ENCODE measurements at places on chromosomes 5 and 9. TPM values are rescaled to one million over a fixed set of nuclear protein-coding genes. Genes with fewer than 3 reads are reported as not detected.
A peak's percentile ranks its signal among the peaks of the same experiment; 100 is the strongest.

- DNase-seq, result no peak
Observed at GRCh38 chr5:132747616-132748440, 602 bp downstream of the CCNI2 start.

- DNase-seq, result no peak
Observed at GRCh38 chr5:89900346-89900745, 509.2 kb downstream of the CETN3 start.

DNA sequence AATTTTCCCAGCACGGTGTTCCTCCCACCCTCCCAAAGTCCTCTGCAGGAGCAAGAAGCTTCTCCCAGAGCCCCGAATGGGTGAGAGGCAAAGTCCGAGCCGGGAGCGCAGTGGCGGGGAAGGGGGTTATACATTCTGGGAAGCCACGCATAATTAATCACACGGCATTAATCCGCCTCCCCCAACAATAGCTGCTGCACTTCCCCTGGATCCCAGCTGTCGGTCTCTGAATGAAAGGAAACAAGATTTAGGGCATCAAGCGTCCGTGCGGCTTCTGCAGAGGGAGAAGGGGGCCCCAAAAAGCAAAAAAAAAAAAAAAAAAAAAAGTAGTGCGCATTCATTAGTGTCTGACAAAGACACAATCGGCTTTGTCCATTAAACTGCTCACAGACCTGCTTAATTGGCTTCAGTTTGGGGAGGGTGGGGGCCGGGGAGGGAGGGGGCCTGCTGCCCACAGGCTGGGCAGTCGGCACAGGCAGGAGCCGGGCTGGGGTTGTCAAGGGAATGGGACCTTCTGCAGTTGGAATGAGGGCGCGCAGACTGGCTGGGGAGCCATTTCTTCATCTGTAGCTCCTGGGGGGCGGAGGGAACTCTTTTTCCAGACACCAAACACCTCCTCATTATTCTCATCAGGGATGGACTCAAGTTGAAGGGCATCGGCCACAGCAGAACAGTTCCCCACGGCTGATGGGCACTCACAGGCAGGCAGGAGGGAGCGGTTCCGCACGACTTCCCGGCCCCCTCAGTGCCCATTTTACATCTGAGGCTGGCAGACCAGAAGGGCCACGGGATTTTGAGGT lies 3.4 kb downstream of the NOTCH1 start:
- DNase-seq, result no peak

DNA sequence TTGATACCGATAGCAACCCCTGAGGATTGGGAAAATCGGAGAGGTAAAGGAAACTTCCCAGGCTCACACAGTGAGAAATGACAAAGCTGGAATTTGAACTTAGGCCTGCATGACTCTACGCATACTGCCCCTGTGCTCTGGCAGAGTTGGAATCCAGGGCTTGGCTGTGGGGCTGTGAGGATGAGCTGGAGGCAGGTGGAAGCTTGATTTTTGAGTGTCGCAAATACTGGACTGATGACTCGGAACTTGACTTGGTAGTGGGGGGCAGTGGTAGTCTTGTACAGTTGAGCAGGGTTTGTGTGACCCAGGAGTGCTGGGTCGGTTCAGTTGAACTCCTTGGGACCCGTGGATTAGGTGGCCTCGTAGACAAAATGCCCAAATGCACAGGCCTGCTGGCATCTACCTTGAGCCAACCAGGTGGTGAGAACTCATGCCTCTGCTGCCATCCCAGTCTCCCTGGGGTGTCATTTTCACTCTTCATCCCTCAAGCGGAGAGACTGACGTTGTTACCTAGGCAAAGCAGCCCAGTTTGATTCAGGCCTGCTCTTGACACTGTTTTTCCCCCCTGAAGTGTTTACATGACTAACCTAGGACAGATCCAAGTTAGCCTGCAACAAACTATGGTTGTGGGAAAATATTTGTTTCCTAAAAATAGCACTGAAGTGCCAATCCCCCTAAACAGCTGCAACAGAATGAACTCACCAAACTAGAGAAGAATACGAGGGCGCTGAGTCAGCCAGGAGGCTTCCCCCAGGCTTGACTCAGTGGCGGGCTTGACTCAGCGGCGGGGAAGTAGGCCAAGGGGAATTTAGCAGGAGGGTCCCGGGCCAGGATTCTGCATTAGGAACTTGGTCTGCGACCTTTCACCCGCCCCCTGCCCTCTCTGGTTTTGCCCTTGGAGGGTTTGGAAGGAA lies 45.7 kb upstream of the ORM1 start:
- DNase-seq, result peak; percentile 98

GRCh38 chr5:88743231-88743834 lies 139.7 kb downstream of the MEF2C start:
- peak; percentile 20 for DNase-seq

GRCh38 chr9:79224672-79225433 lies 346.9 kb upstream of the TLE4 start:
- peak; percentile 96 for DNase-seq

- DNase-seq, result peak; percentile 52
Observed at GRCh38 chr9:95516734-95517558, at the start of gene PTCH1. Gene PTCH1, minus strand, starts transcription at chr9:95516971.

DNA sequence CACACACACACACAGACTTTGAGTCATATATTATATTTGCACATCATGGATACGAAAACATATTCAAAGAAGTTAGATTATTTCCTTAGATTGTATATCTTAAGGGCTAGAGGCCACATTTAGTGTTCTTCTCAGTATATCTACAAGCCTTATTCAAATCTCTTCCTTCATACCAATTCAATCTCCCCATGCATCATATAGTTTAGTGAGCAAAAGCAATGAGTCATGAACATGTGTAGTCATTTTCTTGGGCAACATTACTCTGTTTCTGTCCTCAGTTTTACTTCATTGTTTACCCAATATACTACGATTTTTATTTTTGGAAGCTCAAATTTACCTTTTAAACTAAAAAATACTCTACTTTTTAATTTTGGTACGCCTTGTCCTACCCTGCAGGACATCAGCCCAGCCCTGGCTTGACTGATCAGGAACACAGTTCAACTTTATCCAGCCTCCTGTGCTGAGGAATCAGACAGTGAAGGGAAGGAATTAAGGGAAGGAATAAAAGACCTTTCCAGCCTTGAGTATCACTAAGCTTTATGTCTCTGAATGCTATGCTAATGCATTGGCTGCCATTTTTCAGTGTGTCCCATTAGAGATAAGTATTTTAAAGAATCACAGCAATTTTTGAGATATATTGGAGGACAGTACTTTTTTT lies 101.7 kb upstream of the FST start:
- DNase-seq, result peak; percentile 90

DNA sequence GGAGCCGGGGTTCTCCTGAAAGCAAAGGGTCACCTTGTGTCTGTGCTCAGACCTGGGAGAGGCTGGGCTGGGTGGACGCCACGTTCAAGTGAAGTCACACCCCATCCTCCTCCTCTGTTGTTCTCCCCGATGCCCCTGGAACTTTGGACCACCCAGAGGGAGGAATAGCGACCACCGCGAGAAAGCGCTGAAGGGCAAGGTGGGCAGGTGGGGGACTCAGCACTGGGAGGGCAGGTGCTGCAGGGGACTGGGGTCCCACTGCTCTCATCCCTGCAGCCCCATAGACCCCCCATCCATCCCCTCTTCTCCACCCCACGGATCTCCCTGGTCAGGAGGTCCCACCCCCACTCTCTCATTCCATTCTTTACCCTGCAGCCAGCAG lies 48.8 kb upstream of the COL5A1 start:
- DNase-seq, result no peak

GRCh38 chr5:151236888-151237287 lies 13.0 kb upstream of the CCDC69 start:
- DNase-seq, result no peak

- DNase-seq, result no peak
Observed at GRCh38 chr9:136691316-136692184, 4.3 kb upstream of the AGPAT2 start.

GRCh38 chr9:76269789-76270188 lies 124.4 kb downstream of the RFK start:
- DNase-seq, result peak; percentile 60

DNA sequence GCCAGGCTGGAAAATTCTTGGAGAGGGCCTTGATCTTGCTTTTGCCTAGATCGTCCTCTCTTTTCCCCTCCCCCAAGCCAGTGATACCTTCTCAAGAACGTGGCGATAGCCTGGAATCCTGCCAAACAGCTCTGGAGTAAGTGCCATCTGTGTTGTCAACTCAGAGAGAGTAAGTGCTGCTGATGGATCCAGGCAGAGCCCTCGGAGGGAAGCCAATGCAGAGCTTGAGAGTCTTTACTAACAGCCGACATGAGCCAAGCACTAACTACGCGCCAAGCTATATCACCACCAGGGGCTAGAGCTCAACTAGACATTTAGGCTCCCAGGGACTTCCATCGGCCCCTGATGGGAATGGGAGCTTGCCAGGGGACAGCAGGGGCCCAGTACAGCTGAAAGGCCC lies 17.6 kb downstream of the RAPGEF1 start:
- no peak for DNase-seq

DNA sequence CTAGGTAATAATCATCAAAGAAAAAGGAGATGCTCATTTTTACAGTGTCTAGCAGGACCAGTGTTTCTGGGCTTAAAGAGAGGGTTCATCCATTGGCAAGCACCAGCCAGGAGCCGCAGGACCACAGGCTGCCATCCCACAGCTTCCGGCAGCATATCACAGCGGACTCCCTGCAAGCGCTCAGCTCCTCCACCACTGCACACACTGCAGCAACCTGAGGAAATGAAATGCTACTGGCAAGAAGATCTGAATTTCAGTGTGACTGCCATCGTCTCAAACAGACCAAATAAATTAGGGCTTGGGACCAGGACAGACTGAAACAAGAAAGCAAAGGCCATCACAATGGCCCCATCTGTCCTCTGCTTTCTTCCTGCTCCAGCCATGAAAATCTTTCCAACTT lies 114.2 kb downstream of the TTC39B start:
- no peak for DNase-seq

DNA sequence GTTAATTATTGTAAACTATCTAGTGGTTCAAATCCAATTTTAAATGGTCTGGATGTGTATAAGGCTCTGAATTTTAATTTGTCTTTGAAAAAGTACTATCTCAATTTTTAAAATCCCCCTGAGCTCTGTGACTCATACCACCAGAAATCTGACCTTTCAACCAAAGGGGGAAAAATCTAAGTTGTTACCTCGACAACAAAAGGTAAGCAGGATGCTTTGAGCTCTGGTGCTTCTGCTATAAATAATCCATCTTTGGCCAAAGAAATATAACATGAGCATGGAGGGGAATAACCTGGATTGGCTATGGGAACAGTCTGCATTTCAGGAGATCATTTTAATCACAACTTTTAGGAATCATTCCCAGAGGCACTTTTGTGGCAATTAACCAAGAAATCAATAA lies 76.3 kb upstream of the PCSK1 start:
- DNase-seq, result peak; percentile 31

GRCh38 chr9:128548876-128549275 lies 3.5 kb upstream of the SPTAN1 start:
- DNase-seq, result no peak

DNA sequence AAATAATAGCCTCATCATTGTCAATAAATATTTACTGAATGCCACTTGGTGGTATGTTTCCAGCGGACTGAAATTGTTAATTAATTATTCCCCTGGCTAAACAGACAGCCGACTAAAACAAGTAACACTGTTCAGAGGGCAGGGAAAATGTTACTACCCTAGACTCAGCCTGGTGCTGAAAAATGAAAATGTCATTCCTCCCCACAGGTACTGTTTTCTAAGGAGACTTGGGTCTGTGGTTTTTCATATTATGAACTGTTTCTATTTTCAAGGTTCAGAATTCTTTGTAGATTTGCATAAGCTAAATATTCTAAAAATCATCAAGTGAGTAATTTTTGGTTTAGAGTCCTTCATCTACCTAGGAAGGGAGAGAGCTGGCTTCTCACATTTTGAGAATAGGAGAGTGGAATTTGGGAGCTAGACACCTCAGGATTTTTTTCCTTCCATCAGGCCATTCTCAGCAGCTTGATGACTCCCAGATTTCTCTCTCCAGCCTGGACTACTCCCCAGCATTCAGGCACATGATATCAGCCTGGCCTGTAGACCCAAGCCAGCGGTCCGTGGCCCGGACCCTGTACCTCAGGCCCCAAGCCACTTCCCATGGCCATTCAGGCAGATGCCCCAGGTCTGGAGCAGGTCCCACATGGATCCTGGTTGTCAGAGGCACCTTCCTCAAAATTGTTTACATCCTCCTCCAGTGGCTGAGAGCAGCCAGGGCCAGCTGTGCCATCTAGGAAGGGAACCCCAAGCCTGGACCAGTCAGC lies 24.4 kb downstream of the BHMT start:
- DNase-seq, result no peak

DNA sequence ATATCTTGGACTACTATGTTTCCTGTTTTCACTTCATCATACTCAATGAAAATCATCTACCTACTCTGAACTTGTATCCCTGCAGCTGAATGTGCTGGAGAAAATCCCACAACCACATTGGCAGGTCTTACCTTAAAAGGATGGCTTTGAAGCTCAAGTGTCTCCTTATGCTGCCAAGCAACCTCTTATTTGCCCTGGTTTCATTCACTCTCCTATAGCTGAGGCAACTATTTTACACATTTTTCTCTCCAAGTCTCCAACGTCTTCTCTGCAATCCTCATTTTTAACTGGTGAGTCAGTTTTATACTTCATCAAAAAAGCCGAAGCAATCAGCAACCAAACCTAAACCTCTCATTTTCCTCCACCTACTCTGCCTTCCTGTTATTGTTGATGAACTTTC lies 49.7 kb downstream of the POU4F3 start:
- DNase-seq, result peak; percentile 29

GRCh38 chr5:179259731-179260323 lies 85.4 kb downstream of the ADAMTS2 start:
- DNase-seq, result no peak

DNA sequence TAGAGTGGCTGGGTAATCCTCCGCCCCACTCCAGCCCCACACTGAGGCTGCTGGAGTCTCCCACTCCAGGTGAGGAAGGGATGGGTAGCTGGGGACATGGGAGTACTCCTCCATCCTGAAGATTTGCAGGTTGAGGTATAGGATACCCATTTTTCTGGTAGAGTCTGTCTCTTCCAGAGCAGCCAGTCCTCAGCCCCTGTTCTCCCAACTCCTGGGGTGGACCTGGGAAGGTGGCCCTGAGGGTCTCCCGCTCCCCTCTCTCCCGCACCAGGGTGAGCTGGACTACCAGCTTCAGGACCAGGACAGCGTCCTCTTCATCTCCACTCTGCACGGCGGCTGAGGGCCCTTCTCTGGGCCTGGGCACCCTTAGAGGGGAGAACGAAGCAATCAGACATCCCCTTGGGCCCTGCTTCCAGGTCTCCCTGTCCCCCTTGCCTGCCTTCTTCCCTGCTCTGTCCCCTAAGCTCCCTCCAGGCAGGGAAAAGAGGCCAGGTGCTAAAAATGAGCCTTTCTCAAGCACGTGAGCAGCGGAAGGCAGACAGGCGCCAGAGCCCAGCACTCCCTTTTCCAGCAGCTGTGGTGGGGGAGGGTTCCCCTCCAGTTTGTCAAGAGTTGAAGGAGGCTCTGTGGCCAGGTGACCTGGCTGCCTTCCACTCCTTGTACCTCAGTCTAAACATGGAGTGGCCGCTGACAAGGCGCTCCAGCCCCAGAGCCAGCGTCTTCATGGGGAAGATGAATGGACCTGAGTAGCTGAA lies 18.4 kb downstream of the URM1 start:
- DNase-seq, result no peak

GRCh38 chr5:442335-443238 lies at the start of gene EXOC3:
Gene EXOC3, plus strand, starts transcription at chr5:443176. Its CDS starts 3,030 bp downstream, at chr5:446206.
- DNase-seq, result peak; percentile 56

GPR150 gene
- total RNA-seq, result under 0.01 TPM

OLFM1 gene
- 0.36 TPM for total RNA-seq

SPAAR gene
- 0.18 TPM for total RNA-seq

HAVCR2 gene
- total RNA-seq, result under 0.01 TPM

ADGRV1 gene
- under 0.01 TPM for total RNA-seq

PCDHGB3 gene
- total RNA-seq, result 5.9 TPM

HSPB3 gene
- total RNA-seq, result 0.54 TPM
